ENCODE measurements at places on chromosomes 6 and 20.

DNA sequence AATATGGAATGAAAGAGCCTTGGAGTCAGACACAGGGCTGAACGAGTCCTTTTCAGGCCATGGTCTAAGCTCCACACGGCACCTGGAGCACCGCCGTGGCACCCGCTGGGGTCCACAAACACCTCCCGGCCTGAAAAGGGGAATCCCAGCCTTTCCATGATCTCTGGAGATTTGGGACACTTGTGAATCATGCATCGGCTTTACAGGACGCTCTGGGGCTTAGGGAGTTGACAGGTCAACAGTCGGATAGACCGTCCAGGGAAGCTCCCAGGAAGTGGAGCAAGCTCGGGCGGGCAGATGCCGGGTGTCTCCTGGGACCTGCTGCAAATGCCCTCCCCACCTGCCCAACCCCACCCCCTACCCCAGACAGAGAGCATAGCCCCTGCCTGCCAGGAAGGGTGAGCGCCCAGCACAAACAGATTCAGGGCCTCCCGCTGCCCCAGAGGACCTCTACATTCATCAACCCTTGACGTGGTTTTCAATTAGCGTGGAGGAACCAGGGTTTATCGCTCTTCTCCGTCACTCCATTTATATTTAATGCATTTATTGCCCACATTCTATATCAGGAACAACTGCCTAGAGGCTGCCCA is 53.6 kb downstream of the YTHDF1 start:
- no peak for DNase-seq

GRCh38 chr20:29743101-29743931 is 1514.1 kb upstream of the DEFB115 start:
- DNase-seq = no peak

GRCh38 chr6:118377711-118378414 is 170.2 kb upstream of the PLN start:
- no peak for DNase-seq

DNA sequence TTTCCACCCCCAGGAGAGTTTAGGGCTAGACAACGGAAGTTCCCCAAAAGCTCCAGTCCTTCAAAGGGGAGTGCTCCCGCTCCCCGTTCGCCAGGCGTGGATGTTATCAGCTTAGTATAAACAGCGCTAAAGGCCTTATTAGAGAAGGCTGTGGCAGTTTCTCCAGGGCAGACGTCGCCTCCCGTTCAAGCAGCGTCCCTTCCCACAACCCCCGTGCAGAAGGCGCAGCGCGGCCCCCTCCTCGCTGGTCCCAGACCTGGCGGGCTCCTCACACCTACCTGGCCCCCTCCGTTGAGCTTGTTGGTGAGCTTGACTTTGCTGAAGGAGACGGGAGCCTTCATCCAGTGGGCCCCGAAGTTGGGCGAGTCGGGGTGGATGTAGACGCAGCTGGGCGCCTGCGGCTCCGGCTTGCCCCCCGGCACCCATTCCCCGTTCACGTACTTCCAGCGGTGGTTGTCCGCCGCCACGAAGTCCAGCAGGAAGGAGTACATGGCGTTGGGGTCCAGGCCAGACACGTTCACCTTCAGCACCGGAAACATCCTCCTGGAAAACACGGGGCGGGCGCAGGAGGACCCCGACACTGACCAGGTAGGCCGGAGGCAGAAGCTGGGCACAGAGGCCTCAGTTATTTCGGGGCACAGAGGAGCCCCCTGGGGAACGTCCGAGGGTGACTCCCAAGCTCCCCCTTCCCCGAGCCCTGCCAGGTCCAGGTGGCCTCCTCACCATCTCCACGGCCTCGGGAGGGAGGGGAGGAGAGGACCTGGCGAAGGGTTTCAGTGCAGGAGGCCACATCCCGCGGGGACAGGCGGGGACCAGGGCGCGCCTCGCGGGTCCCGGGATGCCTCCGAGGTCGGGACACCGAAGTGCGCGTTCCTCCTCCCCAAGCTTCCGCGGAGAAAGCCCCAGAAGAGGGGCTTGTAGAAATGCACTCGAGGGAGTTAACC is 1.1 kb downstream of the TBXT start:
- no peak for DNase-seq

DNA sequence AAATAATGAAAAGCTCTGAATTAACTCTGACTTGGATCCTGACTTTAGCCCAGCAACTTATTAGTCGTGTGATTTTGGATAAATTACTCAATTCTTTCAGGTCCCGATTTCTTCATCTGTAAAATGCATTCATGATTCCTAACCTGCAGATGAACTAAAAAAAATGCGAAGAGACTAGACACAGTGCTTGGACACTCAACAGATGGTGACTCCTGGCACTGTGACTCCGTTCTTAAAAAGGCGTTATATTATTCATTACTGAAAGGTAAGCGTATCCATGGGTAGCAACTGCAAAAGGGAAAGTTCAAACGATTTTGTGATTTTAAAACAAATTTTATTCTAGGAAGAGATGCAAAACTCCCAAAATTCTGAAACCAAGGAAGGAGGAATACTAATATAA is 226.3 kb downstream of the KIF16B start:
- no peak for DNase-seq

DNA sequence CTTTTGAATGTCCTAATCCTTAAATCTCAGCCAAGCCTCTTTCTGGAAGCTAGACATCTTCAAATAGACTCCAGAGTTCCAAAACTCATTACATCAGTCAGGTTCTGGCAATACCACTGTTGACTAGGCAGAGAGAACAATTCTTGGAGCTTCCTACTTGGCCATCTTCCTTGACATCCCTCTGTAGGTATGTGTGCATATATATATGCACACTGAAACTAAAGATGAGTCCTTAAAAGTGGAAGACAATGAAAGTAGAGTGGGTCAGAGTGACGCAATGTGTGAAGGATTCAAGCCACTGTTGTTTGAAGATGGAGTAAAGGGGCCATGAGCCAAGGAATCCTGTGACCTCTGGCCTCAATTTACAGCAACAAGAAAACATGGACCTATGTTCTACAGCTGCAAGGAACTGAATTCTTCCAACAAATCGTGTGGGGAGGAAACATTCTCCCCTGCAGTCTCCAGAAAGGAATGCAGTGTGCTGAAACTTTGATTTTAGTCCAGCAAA is 18.7 kb upstream of the DUSP22 start:
- DNase-seq = no peak

- no peak for DNase-seq
Measured at GRCh38 chr6:36893976-36894932, 8.5 kb downstream of the C6orf89 start.

DNA sequence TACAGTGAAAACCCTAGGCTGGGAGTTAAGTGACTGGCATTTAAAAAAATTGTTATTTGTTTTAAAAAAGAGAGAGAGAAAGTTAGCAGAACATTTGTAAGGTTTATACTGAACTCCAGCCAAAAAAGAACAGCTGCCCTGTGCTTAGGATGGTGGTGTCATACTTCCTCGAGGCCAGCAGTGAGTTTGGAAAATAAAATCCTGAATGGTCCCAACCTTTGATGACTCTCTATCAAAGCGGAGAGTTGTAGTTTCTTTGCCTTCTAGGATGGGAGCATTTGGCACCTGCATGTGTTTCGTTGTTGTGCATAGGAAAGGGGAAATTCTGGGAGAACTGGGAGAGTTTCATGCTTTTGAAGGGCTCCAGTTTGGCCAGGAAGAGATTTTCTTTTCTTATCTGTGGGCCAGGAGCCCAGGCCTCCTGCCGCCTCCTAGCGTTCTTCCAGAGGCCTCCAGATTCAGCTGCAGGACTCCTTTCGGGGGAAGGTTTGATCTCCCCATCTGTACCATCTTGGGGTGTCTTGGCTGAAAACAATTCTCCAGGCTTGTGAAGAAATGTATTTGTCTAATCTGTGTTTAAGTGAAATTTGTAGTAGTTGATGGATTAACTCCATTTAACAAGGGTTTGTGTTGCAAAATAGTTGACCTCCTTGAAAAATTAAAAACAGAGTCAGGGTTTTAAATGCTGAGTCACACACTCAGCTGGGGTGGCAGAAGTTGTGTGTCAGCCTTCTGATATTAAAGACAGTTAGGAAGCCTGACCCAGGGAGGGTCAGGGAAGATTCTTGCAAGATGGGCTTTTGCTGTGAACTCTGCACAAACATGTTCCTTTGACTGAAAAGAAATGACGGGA is 63.4 kb downstream of the TXNDC5 start:
- peak; percentile 79 for DNase-seq

GRCh38 chr6:15427331-15428070 is 181.6 kb downstream of the JARID2 start:
- DNase-seq = no peak

DNA sequence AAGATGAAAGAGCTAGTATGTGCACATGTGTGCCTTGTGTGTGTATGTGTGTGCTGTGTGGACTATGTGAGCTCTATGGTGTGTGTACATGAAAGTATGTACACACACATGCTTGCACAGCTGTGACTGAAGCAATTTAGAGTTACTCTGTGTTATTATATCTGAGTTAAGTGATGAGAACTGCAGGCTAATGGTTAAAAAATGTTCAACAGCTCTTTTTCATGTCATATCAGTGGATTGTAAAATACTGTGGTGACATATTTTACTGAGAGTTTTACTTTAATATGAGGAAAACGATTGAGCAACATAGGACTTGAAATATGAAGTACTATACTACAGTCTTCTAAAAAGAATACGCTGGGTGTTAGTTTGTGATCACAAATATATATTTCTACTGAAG is 195.7 kb upstream of the KCNK16 start:
- DNase-seq = no peak

DNA sequence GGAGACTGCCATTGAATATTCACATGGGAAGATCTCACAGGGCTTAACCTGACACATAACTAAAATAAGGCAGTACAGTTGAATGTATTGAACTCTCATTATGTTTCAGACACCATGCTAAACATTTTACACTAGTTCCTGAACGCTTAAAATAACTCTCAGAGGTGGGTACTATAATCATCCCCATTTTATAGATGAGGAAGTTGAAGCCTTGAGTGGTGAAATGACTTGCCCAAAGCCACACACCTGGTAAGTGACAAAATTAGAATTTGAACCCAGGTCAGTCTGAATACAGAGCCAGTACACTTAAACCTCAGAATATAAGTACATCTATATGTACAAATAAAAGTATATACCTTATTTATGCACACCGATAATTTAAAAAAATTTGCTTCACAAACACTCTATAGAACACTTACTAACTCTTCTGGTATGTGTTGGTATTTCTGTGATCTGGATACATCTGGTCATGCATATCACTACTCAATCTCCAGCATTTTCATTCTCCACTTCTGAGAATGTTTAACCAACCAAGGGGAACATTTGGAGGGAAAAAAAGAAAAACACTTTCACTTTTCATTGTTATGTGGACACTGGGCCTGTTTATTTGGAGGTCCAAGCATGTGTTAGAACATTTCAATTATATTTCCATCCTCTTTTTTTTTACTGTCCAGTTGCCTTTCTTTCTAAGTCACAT is 4.6 kb upstream of the BICRAL start:
- peak; percentile 68 for DNase-seq

DNA sequence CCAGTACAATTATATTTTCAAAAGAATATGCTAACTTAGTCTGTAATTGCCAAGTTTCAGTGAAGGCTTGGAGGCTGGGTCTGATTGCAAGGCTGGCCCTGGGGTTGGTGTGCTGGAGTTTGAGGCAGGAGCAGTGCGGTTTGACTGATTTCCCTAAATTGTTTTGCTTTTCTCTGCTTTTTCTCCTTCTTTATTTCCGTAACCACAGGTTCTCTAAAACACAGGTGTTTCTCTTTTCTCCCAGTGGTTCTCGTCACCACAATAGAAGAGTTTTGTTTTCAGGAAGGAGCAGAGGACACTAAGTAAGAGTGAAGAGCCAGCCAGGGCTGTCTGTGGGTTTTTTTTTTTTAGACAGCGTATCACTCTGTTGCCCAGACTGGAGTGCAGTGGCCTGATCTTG is 8.2 kb upstream of the SNX9 start:
- DNase-seq = no peak

DNA sequence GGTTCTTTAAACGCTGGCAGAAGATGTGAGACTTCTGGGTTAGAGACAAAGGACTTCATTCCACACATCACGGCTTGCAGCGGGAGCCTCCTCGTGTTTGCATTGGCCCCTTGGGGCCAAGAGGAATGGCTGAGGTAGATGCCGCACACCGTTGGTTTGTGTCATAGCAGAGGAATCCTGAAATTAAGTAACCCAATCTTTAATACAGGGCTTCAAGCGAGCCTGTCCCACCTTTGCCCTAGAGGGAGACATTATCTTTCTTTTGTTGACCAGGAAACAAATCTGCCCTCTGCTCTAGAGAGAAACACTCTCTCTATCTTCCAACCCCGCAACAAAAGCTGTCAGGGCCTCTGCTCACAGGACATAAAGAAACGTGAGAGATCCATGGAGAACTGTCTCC is 277.5 kb upstream of the ZFP64 start:
- DNase-seq = no peak

DNA sequence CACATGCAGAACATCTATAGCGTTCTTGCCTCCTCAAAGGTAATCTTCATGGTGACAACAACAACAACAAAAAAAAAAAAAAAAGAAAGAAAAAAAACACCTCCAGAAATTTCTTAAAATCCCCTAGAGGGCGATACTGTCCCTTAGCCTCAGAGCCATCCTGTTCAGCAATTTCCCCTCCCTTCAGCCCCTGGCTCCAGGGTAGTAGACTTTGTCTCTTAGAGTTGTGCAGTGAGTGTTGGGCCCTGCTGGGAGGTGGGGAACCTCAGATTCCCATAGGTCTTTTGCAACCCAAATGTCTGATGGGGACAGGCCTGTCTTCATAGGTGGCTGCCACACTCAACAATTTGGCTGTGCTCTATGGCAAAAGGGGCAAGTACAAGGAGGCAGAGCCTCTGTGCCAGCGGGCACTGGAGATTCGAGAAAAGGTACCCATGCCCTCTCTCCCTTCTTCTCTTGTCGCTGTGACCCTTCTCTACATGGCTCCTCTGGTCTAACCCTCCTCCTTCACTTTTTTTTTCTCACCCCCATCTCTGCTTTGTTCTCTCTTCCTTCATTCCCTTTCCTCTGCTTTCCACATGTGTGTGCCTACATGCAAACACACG is 6.0 kb upstream of the PTK7 start:
- DNase-seq = peak; percentile 60

DNA sequence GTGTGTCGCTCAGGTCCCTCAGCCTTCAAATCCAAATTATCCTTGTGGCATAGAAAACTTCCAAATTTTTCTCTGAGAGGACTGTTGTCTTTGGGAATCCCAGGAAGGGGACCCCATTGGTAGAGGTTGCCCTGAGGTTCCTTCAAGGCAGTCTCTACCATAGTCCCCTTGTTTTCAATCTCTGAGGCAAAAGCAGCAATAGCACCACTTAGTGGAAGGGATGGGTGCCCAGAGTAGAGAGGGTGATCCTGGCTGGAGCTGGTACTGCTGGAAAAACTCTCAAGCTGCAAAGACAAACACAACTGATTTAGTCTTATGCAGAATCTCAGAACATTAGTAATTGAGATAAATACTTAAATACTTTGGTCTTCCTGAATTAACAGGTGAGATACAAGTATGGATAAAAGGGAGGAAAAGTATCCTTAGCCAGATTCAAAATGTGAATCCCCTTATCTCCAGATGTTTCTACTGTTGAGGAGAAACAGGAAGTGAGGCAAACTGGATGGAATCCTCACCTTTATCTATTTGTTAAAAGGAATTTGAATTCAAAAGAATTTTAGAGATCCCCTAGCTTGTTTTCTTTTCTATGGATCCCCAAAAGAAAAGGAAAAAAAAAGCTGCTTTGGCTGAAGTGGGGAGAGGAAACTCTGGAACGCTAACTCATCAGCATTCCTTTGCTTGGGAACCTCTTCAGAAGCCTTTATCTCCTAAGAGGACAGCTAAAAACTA is 13.4 kb downstream of the ZNF318 start:
- no peak for DNase-seq

Measured in LHCN-M2 (cell line).